Activated naive CD4-positive, alpha-beta T cell treated with anti-CD3 and anti-CD28 coated beads for 36 hours (primary cell): ENCODE measurements at places on chromosomes 4 and X. TPM values are rescaled to one million over a fixed set of nuclear protein-coding genes. Genes with fewer than 3 reads are reported as not detected.

DNA sequence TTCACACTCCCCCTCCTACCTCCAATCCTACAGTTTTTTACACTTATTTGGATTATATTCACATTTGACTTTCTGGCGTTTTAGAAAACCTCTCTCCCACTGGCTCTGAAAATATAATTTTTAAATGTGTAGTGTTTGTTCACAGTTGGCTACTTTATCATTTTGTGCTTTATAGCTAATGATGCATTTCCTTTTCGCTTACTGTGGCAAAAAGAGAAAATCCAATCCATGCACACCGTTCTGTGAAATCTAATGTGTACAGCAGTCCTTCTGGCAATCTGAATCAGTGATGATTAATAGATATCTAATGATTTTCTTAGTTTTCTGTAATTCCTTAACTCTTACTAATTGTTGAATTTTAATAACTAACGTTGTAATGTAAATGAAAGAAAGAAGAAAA is 271.5 kb downstream of the ARAP2 start:
- DNase-seq = no peak

DNA sequence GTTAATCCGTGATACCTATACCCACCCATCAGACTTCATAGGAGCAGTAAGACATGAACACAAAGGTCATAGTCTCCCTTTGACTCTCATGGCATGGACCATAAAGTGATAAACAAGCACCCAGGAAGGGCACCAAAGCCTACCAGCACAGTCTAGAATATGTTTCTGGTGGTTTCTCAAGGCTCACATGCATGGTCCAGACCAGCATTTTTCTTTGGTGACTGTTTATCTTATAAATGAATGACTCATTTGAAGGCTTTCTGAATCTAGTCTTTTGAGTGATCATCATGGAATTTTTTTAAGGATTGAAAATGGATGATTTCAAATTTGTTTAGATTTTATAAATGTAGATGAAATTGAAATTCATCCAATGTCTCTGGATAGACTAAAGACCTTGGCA is 32.0 kb upstream of the AMELX start:
- DNase-seq = no peak

DNA sequence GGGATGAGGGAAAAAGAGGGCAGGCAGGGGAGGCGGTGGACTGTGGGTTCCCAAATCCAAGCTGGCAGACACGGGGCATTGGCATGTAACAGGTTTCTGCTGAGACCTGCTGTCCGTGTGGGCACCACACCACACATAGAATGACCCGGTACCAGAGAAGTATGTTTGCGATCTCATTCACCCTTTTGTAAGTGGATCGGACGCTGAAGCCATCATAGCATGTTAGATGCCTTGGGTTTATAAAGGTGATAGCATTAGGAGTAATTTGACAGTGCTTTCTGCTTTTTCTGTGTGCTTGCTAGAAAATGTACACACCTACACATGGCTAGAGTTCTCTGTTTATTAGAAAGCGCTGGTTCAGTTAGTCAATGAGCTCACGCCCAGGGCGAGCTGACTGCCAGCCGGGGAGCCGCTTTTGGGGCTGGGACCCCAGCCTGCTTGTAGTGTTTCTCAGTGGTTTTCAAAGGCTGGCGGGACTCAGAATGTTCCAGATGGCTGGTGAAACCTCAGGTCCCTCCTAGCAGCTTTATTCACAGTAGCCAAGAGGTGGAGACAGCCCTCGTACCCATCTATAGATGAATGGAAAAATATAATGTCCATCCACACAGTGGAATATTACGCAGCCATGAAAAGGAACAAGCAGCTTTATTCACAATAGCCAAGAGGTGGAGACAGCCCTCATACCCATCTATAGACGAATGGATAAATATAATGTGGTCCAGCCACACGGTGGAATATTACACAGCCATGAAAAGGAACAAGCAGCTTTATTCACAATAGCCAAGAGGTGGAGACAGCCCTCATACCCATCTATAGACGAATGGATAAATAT is 579 bp downstream of the IL3RA start:
- no peak for DNase-seq

DNA sequence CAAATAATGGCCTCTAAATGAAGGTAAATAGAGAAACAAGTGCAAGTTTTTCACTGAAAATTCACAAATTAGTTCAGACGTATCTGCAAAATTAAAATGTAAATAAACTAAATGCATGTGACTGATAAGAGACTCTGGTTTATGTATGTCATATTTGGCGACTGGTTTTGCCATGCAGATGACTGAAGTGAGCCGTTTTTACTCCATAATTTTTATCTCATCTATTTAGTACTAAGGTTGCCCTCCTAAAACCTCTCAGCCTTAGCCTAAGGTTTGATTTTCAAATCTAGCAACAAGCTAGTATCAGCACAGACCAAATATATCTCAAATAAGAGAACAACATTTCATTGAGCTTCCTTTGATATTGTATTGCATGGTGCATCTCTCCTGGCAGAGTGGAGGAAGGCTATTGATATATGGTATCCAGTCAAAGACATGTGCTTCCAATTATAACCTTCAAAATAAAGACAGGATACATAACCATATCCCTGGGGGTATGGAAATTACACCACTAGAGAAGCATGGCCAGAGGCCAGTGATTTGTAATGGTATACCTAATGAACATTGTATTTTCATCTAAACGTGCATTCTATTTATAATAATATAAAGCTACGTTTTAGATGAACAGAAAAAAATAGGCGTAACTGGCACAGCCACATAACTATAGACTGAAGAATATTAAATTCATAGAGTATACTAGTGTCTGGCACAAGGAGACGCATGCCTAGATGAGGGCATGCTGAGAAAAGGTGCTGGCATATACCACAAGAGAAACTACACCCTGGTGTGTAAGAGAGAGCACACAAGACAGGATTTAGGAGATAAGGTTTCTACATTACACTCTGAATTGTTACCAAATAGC is 392.6 kb upstream of the INTU start:
- DNase-seq = no peak

GRCh38 chrX:33134164-33134563 is 77.2 kb downstream of the DMD start:
- no peak for DNase-seq

DNA sequence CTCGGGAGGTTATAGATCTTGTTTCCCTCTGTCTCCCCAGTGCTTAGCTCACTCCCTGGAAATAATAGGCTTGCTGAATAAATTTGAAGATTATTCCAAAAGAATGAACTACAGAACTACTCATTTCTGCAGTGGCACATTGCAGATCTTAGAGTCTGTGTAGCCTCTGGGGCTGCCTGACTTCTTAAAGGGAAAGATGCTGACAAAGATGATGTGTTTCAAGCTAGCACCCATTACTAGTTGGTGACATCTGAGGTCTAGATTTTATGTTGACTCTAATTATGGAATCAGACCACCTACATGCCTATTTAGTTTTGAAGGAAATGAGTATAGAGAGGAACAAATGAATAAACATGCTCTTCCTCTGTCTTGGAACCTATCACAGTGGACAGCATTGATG is 123.7 kb upstream of the KCNIP4 start:
- DNase-seq = no peak

DNA sequence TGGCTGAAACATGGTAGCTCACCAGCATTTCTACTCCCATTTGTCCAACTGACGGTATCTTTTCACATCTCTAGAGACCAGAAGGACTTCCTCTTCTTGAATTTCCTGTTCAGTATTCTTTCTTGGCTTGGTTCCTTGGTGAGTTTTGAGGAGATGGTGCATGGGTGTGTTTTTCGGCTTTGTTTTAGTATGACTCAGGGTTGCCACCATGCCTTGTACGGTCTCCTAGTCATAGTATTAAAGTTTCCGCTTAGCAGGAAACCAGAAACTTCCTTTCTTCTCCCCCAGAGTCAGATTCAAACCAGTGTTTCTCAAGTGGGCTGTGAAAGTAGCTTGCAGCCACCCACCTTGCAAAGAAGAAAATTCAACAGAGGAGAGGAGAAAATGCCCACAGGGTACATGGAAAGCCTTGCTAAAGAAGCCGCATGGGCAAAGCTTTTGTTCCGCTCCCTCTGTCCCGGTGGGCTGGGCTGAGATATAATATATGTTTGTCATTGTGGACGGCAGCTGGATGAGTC is 5.7 kb downstream of the CD99 start:
- DNase-seq = peak; percentile 76

GRCh38 chrX:150958177-150958576 is 25.0 kb upstream of the HMGB3 start:
- DNase-seq = no peak

GRCh38 chr4:62627141-62627540 is 1427.0 kb downstream of the ADGRL3 start:
- DNase-seq = no peak

DNA sequence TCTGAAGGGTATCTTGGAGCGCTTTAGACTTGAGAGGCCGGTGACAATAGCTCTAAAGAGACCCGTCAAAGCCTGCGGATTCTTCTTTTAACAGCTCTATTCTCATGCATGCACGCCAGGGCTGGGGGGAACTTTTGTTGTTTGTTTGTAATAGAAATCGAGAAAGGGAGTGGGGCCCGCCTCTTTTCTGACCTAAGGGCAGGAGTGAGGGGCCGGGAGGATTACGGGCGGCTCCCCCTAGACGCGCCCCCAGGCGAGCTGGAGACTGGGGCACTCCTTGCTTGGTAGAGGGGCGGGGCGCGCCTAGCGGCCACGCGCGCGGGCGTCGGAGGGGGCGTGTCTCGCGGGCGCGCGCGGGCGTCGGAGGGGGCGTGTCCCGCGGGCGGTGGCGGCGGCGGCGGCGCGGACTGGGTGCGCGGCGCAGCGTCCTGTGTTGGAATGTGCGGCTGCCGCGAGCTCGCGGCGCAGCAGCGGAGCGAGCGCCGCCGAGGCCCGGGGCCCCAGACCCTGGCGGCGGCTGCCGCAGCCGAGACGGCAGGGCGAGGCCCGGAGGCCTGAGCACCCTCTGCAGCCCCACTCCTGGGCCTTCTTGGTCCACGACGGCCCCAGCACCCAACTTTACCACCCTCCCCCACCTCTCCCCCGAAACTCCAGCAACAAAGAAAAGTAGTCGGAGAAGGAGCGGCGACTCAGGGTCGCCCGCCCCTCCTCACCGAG is at the start of gene REST:
REST (plus strand) TSS at position 412 of the 717 bp plus-strand sequence. CDS start 2,739 bp downstream, outside the sequence.
- DNase-seq = peak; percentile 64

DNA sequence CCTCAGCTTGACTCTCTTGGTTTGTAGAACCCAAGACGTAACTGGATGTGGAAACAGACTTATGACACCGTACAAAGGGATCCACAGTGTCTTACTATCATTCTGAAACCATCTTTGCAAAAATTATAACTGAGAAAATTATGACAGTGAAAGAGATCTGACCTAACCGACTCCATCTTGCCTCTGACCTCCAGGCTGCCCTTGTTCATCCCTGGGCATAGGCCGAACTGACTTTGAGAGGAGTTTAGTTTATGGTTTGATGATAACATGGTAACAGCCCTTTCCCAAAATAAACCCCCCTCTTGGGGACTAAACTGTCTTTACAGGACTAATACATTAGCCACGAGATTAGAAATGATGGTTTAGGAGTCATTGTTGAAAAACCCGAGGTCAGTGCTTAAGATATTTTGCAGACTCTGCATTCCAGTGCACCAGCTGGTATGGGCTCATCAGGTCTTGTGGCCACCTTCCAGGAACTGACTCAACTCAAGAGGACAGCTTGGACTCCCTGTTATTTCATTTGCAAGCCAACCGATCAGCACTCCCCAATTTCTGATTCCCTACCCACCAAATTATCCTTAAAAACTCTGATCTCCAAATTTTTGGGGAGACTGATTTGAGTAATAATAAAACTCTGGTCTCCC is 49.6 kb downstream of the CASP3 start:
- DNase-seq = no peak

- no peak for DNase-seq
Measured at GRCh38 chr4:184395971-184396391, 78.4 kb downstream of the IRF2 start.

DNA sequence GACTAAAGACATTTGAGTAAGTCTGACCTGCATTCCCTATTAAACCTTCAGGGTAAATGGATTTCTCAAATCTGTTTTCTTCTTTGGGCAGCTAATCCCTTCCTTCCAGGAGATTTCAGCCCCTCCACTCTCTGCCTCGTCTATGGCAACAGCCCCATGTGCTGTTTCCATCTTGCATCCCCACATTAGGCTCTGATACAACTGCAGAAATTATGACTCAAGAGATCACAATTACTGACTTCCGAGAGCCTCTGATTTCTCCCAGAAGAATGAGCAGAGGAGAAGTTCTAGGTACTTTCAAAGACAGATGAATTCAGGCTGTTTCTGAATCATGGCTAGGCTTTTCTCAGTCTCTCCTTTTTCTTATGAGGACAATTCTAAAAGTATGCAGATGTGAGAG is 38.7 kb downstream of the RAI2 start:
- no peak for DNase-seq

DNA sequence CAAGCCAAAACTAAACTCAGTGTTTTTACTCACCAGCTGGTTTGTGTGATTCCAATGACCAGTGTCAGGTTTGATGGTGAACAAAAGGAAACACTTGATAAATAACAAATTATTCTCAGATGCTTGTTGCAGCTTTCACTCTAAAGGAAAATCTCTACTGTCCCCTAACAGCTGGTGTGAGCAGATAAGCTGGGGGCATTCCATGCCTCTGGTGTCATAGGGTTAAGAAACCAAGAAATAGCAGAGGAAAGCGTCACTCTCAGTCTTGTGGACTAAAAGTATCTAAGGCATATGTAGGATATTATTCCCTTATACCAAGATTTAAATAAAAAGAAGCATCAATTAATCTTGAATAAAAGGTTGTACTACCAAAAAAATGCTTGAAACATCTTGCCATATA is 24.3 kb downstream of the TRPC5 start:
- no peak for DNase-seq

DNA sequence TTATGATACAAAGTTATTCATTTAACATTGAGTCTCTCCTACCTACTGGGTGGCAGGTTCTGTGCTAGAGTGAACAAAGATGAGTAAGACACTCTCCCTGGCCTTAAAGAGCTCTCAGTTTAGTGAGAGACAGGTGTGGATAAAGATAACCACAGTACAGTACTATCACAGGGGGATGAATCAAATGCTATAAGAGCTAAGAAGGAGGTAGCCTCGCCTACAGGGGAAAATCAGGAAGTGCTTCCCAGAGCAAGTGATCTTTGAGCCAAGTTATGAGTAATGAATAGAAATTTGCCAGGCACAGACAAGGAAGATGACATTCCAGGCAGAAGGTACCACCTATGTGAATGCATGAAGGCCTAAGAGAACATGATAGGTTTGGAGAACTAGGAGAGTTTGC is 3.4 kb upstream of the IGBP1 start:
- DNase-seq = no peak

Gene SYAP1
- total RNA-seq = 18.9 TPM

Gene MAGEB17
- not detected for total RNA-seq

Gene SPATA4
- total RNA-seq = not detected

Gene FGF5
- not detected for total RNA-seq

Gene ASMT
- not detected for total RNA-seq

Gene AVPR2
- total RNA-seq = not detected

Gene RHOXF1
- not detected for total RNA-seq

Gene LGI2
- not detected for total RNA-seq

Gene ANXA3
- total RNA-seq = 3.0 TPM
